ENCODE measurements at places on chromosomes 16 and 17.

DNA sequence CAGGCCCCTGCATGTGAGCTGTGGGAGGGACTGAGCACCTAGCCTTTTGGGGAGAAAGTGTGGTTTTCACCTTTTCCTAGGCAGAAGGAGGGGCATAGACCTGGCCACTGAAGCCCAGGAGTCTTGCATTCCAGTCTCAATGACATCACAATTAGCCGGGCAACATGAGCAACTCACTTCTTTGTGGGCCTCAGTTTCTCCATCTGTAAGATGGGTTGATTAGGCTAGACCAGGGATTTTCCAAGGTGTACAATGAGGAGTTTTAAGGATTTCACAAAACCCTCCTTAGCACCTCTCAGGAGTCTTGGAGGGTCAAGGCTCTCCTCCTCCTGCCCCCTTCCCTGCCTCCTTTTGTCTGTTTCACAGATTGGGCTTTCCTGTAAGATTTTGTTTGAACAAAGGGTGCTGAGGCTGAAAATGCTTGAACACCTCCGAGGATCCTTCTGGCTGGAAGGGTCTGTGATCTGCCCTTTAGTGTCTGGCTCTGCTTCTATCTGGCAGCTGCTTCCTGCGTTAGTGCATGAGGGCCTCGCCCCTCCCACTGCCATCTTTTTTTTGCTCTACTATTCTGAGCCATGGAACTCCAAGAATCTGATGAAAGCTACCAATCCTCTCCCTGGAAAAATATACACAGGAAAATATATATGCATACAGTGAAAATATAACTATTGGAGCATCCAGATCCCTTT, 52.4 kb upstream of the ETV4 start:
- no peak for DNase-seq

GRCh38 chr17:74454197-74455024, 12.0 kb upstream of the CD300A start:
- no peak for DNase-seq

GRCh38 chr16:3953728-3954410, 73.4 kb upstream of the CREBBP start:
- DNase-seq = no peak

DNA sequence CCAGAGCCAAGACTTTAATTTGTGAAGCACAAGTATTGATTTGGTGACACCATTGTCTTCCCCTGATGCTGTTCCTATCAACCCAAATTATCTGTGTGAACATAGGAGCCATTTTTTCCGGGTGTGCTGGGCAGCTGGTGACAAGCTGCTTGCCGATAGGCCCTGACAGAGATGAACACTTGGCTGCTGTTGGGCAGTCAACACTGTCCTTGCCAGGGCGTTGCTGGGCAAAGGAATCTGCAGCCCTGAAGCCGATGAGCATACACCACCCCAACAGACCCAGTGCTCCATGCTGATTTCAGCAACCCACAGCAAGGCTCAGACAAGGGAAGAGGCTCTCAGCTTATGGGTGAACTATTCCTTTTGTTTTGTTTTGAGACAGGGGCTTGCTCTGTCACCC, 105.4 kb downstream of the YPEL2 start:
- no peak for DNase-seq

DNA sequence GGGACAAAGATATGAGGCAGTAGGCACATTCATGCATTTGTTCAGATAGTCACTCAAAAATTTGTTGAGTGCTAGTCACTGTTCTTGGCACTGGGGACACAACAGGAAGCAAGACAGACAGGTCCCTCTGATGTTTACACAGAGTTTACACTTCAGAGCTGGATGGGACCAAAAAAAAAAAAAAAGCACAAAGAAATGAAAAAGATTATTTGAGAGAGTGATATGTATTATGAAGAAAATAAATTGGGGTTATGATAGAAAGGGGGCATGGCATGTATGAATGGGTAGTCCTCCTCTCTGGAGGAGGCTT, 3.5 kb upstream of the YPEL2 start:
- DNase-seq = no peak

- DNase-seq = no peak
Observed at GRCh38 chr16:729768-730665, 3.1 kb downstream of the HAGHL start.

DNA sequence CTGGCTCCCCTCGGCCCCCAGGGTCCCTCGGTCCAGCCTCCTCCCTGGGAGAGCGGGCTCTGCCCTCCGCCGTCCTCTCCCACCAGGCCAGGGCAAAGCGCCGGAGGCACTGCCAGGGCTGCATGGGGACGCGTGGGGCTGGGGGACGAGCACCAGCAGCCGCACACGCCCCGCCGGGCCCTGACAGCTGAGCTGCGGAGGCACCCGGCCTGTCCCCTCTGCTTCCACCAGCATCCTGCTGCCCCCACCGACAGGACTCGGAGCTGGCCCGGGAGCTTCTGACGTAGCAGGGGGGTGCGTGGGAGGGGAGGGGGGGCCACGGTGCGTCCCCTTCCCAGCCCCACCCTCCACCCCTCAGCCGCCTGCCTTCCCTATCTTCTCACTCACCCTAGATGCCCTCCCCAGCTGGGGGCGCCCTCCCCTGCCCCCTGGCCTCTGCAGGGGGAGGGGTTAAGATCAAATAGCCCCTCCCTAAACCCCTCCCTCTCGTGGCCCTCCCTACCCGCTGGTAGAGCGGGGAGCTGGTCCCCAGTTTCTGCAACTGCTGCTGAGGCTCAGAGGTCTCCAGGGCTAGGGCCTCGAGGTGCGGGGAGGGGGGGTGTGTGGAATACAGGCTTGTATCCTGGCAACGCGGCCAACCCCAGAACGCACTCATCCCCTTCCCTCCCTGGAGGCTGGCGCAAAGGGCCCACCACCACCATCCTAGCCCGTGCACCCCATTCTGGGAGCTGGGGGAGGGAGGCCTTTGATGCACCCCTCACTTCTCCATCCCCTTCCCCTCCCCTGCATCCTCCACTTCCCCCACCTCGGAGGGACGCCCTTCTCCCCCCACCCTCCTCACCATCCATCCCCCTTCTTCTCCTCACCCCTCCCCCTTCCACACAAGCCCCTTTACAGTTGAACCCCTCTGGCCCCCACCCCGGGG, 1.0 kb downstream of the SRCIN1 start:
- no peak for DNase-seq

- no peak for DNase-seq
Observed at GRCh38 chr16:84496991-84497390, 7.5 kb downstream of the MEAK7 start.

DNA sequence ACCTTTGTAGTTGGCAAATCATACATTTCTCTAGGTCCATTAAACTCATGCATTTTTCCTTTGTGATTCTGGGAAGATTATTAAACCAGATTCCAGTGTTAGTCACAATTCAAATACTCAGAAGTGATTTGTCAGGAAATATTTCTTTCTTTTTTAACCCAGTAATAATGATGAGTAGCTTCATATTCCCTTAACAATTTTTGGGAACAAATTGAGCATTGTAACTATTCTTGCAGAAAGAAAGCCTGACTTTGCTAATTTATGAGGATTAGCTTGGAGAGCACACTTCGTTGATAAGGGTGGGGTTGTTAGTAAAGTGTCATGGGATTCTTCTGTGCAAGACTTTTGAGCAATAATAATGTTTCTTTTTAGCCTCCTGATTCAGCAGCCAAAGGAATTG, 18.7 kb upstream of the KRT24 start:
- DNase-seq = no peak

GRCh38 chr17:71173991-71174390, 946.8 kb upstream of the SOX9 start:
- DNase-seq = no peak

DNA sequence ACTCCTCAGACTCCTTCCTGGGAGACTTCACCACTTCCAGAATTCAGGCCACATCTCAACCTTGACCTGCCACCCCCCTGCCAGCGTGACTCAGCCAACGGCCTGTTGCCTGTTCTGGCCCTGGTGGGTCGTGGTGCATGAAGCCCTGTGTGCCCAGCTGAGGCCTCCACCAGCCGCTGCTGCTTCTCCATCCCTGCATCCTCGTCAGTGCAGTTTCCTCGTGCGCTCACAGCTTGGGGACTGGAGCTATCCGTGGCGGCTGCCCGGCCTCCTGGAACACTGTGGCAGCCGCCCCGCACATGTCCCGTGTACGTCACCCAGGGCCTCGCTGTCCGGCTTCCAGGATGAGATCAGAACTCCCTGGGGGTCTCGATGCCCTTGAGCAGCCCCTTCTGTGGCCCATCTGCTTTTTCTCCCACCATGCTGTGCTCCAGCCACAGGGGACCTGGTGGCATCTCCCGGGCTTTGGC, 8.0 kb upstream of the TEDC2 start:
- DNase-seq = no peak

DNA sequence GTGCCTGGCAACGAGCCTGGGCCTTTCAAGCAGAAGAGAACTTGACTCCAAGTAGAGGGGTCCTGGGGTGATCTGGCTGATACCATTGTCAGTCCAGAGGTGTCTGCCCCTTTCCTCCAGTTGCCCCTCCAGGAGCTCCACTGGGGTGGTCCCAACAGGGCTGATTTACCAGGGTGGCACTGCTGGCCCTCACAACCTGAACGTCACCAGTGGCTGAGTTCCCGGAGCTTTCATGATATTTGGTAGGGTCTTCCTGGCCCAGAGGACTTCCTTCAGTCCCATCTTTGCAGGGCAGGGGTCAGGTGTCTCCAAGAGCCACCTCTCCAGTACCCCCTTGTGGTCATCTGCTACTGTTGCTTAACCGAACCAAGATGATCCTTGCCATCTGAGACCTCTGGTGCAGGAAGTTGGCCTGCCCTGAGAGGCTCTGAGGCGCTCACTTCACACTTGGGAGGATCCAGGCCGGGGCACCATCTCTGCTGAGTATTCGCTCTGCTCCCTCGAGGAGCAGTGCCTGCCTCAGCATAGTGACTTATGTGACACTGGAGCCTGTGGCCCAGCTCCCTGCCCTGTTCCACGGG, 3.5 kb downstream of the LIMD2 start:
- no peak for DNase-seq

DNA sequence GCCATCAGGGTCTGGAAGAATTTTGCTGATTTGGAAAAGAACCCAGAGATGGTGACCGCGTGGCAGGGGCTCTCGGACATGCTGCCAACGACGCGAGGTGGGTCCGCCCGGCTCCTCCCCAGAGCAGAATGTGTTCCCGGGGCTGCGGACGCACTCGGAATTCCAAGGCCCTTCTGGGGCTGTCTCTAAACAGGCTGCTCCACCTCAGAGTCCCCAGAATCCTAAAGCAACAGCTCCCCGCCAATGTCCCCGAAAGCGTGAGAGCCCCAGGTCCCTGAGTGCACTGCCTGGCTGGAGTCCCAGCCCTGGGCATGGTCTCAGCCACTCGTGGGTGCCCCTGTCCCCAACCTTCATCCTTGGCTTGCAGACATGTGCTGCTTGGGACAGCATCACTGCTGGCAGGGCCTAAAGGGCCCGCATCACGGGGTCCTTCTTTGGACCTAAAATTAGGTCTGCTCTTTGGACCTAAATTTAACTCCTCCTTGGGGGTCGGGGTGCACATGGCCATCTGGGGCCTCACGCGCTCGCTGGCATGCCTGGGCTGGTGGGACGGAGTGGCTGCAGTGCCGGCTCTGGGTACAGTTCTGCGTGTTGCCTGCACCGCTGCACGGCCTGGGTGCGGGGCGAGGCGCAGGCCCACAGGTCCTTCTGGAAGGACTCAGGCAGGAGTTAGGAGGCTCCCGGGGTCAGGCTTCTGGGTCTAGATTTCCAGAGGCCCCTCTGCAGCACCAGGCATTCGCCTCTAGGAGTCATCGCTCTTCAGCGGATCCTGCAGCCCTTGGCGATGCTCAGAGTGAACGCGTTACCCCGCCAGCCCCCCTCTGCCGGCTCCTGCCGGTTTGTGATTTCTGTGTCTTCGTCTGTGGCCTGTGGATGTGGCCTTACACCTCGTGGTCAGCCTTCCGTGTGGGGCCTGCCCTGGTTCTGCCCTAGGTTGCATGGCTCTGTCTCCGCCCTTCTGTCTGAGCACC, 41.9 kb upstream of the CHMP6 start:
- DNase-seq = no peak

DNA sequence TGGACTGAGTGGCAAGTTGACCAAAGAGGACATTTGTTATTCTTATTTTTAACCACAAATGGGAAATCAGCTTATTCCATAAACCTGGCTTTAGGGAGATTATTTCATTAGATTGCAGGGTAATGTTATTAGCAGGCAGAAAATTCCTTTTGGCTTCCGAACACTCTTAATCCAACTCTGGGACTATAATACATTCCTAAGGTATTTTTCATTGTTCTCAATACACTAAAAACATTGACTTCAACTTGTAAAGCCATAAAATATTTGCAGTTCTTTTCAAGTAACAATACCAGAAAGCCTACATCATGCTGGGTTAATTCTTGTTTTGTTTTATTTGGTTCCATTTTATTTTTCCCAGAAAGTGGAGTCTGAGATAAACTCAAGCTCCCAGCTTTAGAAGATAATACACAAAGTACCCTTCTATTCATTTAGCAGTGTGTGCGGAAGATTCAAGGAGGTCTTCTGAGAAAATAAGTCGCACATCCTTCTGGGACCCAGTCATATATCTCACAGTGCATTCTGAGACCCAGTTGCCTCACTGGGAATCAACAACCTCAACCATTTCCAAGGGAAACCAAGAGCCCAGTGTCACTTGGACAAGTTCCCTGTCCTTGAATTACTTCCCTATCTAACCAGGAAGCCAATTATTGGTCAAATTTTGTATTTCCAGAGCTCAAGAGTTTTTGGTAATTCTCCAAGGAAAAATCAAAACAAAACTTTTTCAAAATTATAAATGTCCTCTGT, 389.6 kb upstream of the DYNLRB2 start:
- no peak for DNase-seq

DNA sequence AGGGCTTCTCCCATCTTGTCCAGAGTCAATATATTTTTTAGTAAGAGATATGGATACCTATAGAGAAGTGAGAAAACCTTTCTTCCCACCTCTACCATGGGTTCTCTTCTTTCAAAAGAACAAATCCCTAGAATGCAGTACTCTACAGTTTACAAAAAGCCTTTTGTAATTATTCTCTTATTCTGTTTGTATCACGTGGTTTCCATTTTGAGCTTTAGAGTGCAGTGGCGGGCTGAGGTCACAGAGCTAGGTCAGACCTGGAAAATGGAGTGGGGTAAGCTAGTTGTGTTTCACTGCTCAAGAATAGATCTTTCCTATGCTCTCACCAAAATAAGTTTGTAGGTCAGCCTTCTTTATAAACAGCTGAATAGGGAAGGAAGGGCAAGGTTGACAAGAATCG, 85.3 kb upstream of the MAF start:
- no peak for DNase-seq
